ENCODE measurements at places on chromosomes 1 and 21.

GRCh38 chr1:11713095-11713494 lies 21.6 kb downstream of the DRAXIN start:
- DNase-seq: no peak

GRCh38 chr1:246262281-246262680 lies 244.8 kb downstream of the SMYD3 start:
- DNase-seq: no peak

GRCh38 chr1:114331936-114332335 lies 178.3 kb upstream of the SYT6 start:
- DNase-seq: no peak

GRCh38 chr1:66300972-66301451 lies 232.9 kb upstream of the SGIP1 start:
- no peak for DNase-seq

DNA sequence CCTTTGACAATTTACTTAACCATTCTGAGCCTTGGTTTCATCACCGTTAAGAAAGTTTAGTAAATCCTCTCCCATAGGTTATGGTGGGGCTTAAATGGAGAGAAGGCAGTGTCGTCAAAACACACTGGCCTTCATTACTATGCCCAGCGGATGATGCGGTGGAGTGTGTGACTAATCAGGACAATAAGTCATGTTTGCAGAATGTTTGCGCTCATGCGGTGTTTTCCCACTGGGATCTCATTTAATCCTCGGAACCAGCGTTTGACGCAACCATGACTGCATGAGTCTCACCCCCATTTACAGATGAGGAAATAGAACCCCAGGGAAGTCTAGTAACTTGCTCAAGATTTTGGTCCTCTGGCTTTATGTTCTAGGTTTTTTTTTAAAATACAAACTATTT lies 17.5 kb downstream of the SLC26A9 start:
- no peak for DNase-seq

GRCh38 chr1:116886291-116886878 lies 23.3 kb upstream of the PTGFRN start:
- no peak for DNase-seq

GRCh38 chr1:49576327-49576901 lies 447.3 kb downstream of the AGBL4 start:
- DNase-seq: no peak

- DNase-seq: peak; percentile 80
These were observed 18.8 kb downstream of the ATF6 start for GRCh38 chr1:161784968-161785367.

- no peak for DNase-seq
These were observed 1814.0 kb downstream of the PLA2G4A start for GRCh38 chr1:188642704-188643103.
